8988T (cell line): ENCODE measurements at places on chromosomes 5 and 9.

- no peak for DNase-seq
These were observed 217.9 kb upstream of the ACTBL2 start for GRCh38 chr5:57700484-57700883.

DNA sequence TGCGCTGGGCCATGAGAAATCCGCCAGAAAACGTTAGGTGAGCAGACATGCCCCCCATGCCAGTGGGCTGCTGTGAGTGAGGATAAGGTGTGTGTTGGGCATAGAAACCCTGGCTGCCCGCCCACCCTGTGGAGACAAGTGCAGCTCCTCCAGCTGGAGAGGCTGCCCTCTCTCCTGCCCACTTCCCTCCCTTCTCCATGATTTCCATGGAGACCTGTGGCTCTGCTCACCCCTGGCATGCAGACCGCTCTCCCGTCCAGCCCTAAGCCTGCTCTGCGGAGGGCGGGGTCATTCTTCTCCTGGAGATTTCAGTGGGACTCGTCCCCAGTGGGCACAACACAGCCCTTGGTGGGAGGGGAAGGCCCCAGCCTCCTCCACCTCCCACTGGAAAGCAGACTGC lies 133.0 kb upstream of the FAM120A start:
- DNase-seq = no peak

DNA sequence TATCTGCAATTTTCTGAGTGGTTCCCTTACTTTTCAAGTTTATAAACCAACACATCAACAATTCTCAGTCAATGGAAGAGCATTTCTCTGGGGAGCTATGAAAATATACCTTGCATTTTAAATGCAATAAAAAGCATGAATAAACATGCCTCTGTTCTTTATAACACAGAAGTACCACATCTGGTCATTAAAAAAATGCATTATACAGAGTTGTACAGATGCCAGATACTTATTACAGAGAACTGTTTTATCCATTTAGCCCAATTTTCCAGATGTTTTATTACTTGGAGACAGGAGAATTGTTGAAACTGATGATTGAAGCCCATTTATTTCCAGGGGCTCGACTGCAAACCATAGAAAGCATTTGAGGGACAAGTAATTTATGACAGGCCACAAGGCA lies 19.2 kb upstream of the HEXB start:
- no peak for DNase-seq

DNA sequence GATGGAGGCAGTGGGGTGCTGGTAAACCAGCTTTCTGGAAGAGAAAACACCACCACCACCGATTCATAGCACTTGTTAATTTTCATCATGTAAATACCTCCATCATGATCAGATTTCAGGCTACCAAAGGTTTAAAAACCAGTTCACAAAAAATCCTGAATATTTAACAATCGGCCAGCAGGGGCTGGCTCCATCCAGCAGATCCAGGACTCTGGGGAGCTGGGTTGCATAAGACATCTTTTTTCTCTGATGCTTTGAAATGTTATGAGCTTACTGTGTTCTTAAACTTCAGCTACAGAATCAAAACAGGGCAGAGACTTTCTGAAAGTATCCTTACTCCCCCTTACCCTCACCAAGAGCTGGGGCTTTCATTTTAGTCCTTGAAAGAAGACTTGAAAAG lies 14.6 kb upstream of the RNF183 start:
- DNase-seq = no peak
